ENCODE measurements at places on chromosomes 1 and 21.

GRCh38 chr1:29811727-29812407 lies 575.5 kb downstream of the PTPRU start:
- peak; percentile 52 for DNase-seq

DNA sequence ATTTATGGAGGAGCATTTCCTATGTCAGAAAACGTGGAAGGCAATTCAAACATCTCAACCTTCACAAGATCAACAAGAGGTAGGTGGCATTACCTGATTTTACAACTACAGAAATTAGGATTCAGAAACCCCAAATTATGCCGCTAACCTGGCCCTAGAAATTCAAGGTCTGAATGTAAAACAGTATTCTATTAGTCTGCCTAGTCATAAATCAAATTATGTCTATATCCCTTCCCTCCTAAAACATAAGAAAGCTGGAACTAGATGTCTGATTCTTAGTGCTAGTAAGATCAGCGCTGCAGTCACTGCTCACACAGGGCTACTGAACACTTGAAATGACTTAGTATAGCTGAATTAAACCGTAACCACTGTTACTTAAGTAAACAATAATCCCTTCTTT lies 1.4 kb downstream of the TOMM20 start:
- DNase-seq = no peak

DNA sequence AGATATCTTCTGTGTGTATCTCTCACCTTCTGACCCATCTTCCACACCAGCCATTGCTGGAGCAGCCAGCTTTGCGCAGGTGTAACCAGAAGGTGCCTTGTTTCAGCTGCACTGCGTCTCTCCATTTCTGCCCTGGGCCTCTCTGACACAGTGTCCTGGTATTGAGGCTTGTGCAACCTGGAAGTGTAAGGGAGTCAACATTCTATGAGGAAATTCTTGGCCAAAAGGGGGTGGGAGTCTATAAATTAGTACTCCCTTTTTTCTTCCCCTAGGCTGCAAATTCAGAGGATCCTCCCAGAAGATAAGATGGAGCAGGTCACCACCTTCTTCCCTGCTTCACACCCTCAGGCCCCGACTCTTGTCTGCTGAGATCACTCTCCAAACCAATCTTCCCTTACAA lies 109.1 kb downstream of the MRPS6 start:
- DNase-seq = no peak

- no peak for DNase-seq
These were observed 2.4 kb upstream of the SPOCD1 start for GRCh38 chr1:31818206-31818605.

DNA sequence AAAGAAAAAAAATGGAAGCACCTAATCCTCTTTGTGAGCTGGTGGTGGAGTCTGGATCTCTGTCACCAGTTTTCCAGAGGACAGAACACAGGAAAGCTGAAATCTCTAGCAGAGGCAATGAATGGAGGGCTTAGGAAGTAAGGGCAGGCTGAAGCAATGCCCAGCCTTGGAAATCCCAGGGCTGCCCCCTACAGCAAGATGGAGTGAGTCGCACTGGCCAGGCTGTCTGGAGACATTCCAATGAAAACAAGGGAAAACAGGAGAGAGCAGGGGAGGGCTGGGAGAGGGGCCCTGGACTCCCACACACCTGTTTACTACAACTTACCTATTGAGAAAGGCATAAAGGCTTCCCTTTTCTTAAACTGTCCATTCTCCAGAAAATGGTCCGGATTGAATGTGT lies 25.9 kb downstream of the CYP2J2 start:
- DNase-seq = no peak

- no peak for DNase-seq
These were observed 674 bp downstream of the BCL10 start for GRCh38 chr1:85275701-85276214.

DNA sequence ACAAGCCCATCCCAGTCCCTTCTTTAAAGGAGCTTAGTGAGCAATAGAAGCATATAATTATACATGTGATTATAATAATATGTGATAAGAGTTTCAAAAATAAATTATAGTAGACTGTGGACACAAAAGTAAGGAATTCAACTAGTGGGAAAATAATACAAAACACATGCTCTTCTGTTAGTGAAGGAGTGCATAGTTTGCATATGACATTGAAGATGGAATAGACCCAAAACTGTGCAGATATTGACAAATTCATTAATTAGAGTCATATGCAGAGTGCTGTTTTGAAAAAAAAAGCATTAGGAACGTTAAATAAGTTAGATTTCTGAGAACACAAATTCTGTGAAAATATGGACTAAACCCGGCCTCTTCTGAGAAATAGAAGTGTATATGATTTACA lies 278.8 kb downstream of the ASTN1 start:
- DNase-seq = no peak

DNA sequence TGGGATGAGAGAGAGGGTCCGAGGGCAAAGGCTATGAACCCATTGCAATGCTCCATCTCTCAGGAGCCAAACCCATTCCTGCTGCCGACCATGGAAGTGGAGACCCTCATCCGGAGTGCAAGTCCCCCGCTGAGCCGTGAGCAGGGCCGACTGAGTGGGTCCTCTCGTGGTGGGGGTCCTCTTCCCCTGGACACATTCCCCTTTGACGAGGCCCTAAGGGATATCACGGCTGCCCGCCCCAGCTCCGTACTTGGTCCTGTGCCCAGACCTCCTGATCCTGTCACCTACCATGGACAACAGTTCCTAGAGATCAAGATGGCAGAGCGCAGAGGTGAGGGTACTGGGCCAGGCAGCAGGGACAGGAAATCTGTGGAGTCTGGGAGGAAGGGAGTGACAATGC lies 11.0 kb downstream of the HYI start:
- peak; percentile 74 for DNase-seq

DNA sequence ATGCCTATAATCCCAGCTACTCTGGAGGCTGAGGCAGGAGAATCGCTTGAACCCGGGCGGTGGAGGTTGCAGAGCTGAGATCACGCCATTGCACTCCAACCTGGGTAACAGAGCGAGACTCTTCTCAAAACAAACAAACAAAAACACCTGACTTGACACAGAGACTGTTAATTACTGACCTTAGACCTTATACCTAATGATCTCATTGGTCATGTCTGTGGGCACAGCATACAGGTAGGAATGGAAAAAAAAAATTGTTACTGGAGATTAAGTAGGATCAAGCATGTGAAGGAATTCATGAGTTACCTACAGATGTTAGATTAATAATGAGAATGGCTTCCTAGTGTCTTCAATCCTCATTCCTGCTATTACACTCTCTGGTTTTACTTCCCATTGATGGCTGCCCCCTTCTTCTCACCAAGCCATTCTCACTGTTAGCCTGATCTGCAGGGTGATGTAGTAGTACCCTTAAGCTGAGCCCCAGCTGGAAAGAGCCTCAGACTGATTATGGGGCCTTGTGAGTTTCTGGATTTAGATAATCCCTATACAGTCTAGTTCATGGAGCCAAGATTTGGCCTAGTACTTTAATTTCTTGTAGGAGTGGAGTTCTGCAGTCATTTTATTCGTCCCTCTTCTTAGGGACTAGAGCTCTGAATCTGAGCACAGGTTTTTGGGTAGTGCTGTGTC lies 8.8 kb downstream of the TBCE start:
- no peak for DNase-seq

GRCh38 chr1:51289676-51290488 lies 40.5 kb downstream of the TTC39A start:
- no peak for DNase-seq

DNA sequence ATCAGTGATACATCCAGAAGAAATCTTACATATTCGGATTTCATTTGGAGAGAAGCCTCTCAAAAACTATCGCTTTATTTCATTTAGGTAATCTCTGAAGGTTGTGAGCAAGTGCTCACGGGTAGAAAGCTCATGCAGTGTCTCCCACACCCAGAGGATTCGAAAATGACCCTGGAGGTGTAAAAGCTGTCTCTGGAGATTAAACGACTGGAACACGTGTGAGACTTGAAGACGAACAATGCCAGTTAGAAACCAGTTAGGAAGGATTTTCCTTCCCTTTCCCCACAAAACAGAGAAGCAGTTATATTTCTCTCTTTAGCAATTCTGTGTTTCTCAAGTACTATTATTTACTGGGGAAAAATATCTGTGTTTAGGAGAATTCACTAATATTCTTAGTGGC lies 92.5 kb upstream of the CD55 start:
- DNase-seq = no peak

- DNase-seq = no peak
These were observed 33.1 kb downstream of the FAM177B start for GRCh38 chr1:222769971-222770620.

GRCh38 chr1:76640723-76641122 lies 226.6 kb upstream of the ST6GALNAC5 start:
- DNase-seq = no peak

DNA sequence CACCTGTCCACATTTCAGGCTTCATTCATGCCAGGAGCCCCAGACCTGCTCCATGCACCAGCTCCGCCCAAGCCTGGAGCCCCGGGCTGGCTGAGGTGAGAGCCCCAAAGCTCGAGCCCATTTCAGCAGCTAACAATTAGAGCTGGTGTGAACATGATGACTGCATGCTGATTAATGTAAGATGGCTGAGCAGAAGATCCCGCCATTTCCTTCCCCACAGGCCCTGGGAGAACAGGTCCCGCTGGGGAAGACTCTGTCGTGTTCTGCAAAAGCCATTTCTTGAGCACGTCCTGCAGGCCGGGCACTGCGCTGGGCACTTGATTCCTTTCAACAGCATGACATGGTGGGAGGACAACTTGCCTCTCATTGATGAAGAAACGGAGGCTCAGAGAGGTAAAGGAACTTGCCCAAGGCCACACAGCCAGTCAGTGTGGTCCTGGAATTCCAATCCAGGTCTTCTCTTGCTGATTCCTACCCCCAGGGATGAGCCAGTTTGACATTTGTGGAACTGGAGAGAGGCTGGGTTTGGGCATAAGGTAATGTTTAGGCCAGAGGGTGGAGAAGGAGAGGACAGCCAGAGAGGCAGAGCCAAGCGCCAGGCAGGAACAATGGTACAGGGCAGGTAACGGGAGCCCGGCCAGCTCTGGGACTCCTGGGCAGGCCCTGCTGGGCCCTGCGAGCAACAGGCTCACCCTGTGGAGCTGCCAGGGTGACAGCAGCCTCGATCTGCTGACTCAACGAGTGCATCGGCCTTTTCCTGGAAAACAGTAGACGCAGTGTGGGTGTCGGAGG lies 28.1 kb upstream of the EPHA2 start:
- DNase-seq = no peak

DNA sequence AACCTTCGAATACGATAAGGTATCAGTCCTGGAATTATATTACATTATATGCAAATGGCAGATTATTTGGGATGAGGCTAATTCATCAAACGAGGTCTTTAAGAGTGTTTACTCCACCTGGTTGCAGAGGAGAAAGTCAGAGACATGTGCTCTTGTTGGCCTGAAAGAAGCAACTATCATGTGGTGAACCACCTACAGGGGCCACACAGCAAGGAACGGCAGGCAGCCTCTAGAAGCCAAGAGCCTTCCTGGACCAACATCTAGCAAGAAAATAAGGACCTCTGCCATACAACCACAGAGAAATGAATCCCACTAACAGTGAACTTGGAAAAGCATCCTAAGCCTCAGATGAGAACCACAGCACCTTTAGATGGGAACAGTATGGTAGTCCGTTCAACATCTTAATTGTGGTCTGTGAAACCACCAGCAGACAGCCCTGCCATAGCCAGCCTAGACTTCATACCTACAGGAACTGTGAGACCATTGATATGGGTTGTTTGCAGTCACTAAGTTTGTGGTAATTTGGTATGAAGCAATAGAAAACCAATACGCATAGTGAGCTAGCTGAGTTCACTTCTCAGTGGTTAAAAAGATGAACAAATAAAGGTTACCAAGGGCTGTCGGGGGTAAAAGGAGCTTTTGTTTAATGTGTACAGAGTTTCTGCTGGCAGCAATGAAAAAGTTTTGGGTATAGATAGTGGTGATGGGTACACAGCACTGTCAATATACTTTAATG lies 345.7 kb upstream of the RUNX1 start:
- DNase-seq = no peak

DNA sequence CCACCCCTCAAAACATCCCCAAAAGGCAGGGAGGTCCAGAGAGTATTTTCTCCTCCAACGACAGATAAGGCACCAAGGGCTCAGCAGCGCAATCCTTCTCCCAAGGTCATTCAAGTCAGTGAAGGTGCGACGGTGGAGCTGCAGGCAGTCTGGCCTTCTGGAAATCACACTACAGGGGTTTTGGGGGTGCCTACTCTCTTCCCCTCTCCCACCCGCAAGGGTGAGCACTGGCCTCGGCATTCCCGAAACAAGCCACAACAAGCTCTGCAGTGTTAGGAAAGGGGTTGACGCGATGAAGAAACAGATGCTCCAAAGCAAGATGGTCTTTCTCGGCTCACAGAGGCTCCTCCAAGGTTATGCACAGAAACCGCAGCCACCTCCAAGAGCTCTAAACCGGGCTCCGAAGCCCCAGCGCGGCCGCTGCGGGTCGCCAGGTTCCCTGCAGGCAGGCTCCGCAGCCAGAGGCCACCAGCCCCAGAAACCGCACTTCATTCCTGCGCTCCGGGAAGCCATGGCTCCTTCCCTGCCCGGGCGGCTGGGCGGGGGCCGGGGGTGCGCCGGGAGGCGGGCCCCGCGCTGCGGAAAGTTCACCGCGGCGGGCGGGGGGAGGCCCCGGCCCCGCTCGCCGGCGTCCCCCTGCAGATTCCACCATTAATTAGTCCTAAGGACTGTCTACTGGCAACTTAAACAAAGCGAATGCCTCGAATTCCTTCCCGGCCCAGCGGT lies 1.1 kb downstream of the LUZP1 start:
- peak; percentile 85 for DNase-seq

- no peak for DNase-seq
These were observed 70.2 kb upstream of the S1PR1 start for GRCh38 chr1:101166583-101167120.

GRCh38 chr1:198007687-198008607 lies 90.8 kb downstream of the LHX9 start:
- no peak for DNase-seq

- DNase-seq = no peak
These were observed 12.9 kb upstream of the RUNX1 start for GRCh38 chr21:35062016-35062415.

GRCh38 chr1:111110197-111110899 lies 29.5 kb downstream of the DRAM2 start:
- DNase-seq = no peak

DNA sequence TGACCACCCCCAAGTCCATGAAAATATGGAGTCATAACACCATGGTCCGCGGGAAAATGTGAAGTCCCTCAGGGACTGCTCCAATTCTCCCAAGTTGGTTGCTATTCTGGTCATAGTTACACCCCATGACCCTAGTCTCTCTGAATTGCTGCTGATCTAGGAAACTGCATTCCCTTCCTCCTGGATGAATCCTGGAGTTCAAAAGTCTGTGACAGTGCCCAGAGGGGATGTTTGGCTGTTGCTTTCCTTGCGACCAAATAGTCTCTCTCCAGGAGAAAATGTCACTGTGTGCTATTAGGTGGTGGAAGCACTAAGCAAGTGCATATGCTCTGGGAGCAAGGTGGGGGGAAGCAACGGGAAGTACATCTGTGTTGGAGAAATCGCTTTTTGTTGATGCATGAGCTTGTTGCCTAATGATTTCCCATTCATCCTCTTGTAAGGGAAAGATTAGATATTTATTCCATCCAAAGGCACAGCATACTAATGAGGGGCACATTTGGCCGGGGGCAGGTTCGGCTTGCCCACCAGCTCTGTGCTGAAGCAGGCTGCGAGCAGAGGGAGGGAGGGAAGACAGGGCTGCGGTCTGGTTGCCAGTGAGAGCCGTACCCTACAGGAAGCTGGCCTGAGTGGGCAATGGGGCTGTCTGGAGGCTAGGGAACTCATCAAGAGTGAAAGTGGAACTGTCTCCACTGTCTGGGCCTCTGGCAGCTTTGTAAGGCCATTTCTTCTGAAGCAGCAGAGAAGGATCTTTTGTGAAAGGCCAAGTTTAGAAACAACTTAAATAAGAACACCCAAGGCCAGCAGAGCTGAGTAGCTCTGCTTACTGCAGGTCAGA lies 27.2 kb downstream of the SYT6 start:
- DNase-seq = no peak

GRCh38 chr1:185603158-185603557 lies 131.0 kb upstream of the HMCN1 start:
- no peak for DNase-seq
